COLO829 (cell line): ENCODE measurements at places on chromosomes 3 and 15.
A peak's percentile ranks its signal among the peaks of the same experiment; 100 is the strongest.

- DNase-seq = no peak
Measured at GRCh38 chr15:63939531-63940130, 105.9 kb upstream of the HERC1 start.

DNA sequence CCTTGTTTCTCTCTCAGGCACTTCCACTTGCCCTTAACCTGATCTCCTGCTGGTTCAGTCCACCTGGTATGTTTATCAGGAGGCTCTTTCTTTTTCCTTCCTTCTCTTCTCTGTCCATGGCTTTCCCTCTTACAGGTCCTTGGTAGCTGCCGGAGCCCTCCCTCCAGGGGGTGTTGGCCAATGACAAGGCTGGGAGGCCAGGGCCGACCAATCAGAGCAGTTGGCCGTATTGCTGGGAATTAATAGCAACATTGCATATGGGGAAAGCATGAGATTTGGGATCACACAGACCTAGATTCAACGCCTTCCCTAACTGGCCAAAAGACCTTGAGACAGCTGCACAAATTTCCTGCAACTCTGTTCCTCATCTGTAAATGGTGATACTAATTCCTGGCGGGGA lies 62.4 kb downstream of the CEMIP start:
- DNase-seq = no peak

DNA sequence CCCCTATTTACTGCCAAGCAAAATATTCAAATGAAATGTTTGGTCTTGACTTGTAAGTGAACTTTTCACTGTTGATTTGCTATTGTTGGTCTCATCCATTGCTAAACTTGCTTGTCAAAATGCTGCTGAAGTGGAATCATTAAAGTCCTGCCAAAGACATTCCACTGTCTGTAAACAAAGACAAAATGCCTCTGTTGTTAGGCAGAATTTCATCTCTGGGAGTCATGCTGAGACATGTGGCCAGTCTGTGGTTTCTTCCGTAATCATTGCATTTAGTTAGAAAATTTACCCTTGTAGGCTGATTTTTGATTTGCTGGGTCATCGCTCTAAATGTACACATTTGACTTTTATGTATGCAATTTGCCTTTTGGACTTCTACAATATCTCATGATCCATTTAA lies 577.7 kb downstream of the MECOM start:
- peak; percentile 73 for DNase-seq

- DNase-seq = no peak
Measured at GRCh38 chr3:15331606-15332404, 581 bp downstream of the SH3BP5 start.

DNA sequence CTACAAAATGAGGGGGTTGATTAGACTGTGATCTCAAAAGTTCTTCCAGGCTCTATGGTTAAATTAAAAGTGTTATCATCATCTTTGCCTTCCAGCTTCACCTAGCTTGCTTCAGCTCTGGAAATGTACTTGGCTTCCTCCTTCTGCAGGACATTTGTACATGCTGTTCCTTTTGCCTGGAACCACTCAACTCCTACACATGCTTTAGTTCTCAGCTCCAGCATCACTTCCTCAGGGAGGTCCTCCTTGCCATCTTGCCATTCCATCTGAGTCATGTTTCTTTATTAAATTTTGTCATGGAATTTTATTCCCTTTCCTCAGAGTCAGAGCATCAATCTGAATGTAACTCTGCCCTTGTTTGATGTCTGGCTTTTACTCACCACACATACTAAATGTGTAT lies 158.6 kb upstream of the FEZF2 start:
- DNase-seq = no peak

DNA sequence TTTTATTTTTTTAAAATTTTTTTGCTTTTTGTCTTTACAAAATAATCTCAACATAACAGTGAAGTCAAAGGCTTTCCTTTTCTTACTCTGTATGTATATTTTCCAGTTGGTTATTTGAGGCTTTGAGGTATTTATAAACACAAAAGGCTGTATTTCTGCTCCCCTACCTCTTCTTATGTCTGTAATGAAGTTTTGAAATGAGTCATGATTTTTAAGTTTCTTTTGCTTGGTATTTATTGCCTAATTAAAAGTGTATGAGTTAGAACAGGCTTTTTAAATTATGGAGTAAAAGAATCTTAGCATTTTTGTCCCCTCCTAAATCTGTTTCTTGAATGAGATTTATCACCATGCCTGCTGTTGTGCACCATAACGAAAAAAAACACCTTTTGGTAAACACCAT lies 66.0 kb downstream of the DCUN1D1 start:
- no peak for DNase-seq

DNA sequence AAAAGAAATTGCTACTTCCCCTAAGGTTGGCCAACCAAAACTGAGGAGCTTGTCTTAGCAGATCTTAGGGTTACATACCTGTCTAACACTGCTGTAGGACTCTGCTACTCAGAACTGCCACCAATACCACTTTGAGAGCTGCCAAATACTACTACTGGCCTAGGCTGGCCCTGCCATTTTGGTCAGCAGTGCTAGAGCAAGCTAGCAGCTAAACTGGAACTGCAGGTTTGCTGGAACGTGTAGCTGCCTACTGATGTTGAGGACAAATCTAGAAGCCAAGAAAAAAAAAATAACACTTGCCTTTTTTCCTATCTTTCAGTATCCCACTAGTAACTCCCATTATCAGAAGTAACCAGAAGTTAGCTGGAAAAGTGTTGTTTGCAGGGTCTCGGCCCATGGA lies 387.4 kb downstream of the RBMS3 start:
- DNase-seq = no peak

- no peak for DNase-seq
Measured at GRCh38 chr3:195732940-195733339, 12.2 kb downstream of the MUC20 start.

GRCh38 chr3:188367678-188368077 lies 213.7 kb downstream of the LPP start:
- DNase-seq = no peak

DNA sequence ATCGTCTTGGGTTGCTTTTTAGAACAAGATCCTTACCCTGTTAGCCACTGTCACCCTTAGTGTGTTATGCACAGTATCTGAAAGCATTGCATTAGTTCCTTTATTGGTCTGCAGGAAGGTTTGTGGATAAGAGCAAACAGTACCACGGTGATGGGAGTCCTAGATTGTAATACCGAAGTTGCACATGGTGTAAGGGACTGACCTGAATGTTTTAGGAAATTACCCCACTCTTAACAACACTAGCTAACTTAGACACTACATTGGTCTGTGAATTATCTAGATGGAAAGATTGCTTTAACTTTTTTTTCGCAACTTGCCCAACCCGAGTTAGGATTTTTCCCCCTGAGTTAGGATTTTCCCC lies 1.3 kb downstream of the STT3B start:
- no peak for DNase-seq

- no peak for DNase-seq
Measured at GRCh38 chr15:69391046-69391757, 22.9 kb upstream of the KIF23 start.

DNA sequence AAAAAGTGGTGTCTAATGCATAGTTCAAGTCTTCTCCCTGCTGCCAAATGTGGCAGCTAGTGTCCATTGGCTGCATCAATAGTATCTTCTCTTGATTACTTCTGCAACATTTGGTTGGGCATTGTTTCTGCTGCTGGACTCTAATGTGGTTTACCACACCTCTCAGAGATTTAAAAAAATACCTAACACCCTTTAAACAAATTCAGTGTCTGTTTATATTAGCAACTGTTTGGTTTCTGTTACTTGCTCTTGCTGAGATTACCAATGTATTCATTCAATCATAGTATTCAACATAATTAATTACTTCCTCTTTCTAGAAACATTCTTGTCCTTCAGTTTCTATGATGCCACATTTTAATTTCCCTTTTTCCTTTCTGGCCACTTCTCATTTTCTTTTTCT lies 20.3 kb upstream of the NECTIN3 start:
- no peak for DNase-seq

GRCh38 chr3:32354362-32354778 lies 37.3 kb upstream of the CMTM7 start:
- DNase-seq = peak; percentile 82

- DNase-seq = no peak
Measured at GRCh38 chr15:75531041-75531450, 48.1 kb downstream of the PTPN9 start.

GRCh38 chr15:98794211-98794610 lies 145.9 kb downstream of the IGF1R start:
- no peak for DNase-seq

DNA sequence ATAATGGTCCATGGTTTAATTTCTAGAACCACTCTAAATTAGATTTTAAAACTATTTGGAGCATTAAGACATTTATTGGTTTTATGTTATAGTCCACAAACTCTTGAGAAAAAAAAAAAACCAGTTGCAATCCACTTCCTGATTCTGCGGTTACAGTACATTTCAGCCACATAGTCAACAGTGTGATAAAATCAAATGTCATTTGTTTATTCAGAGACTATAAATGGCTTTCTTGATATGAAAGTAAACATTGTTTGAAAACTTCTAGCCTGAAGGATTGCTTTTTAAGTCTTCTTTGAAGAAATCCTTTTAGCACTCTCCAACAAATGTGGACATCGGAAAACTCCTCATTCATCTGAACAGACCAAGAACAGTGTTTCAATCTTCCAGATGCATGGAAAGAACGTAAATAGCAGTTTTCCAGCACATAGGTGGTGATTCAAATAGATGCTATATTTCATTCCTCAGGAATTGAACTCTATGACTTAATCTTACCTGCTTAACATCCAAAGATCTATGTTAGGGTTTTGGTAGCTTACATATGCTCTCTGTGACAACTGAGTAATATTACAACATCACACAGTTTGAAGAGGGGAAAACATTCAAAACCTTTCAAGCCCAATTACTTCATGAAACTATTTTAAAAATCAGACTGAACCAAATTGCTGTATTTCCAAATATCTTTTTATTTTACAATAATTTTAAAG lies 87.8 kb upstream of the UBE2E2 start:
- DNase-seq = peak; percentile 27

DNA sequence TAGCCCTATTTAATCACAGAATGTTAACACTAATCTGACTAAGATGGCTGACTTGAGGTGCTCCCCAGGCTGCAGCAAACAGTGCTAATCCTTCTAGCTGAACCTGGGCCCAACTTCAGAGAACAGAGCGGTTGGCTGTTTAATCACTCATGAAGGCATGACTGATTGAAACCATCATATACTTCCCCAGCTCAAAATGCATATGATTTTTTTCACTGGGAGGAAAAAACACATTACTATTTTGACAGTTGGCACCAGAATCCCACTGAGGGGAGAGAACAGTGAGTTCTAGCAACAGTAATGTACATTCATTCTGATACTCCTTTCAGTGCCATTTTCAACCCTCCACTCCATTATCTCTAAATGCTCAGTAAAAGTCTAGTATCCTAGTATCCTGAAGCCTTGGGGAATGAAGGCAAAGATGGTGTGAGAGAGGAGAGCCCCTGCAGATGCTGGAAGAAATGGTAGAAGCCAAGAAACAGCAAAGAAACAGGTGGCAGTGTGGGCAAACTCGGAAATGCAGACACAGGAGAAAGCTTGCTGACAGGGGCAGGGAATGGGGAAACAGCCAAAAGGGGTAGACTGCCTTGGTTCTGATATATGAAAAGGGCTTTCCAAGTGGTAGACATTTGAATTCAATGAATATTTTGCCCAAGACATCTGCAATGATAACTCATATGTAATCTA lies 34.4 kb upstream of the CASR start:
- no peak for DNase-seq

DNA sequence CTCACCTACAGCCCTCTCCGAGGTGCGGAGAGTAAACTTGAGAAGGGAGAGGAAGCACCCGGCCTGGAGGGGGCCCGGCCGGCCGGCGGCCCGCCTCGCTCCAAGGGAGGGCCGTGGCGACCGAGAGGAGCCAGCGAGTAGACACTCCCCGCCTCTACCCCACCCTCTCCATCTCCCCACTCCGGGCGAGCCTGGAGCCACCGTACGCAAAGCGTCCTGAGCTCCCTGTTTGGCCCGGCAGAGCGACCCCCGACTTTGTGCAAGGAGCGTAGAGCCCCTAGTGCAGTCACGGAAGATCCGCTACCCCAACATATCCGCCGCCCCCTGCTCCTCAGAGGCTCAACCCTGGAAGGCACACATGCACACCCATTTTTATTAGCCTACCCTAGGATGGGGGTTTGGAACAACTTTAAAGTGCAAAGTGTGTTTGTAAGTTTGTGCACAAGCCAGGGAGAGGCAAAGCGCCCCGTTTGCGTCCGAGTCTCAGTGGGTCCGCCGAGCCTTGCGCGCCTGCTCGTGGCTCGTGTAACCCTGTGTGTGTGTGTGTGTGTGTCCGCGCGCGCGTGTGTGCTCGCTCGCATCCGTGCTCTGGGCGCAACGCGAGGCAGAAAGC lies 508 bp upstream of the SMAD6 start:
- DNase-seq = no peak
